ENCODE measurements at places on chromosomes 7 and 10.

GRCh38 chr10:60978287-60979115 lies 34.5 kb upstream of the RHOBTB1 start:
- DNase-seq: no peak

- peak; percentile 30 for DNase-seq
Measured at GRCh38 chr10:27741173-27742091, 4.2 kb downstream of the MKX start.

GRCh38 chr7:50265968-50266634 lies 38.4 kb upstream of the IKZF1 start:
- DNase-seq: peak; percentile 28

- DNase-seq: peak; percentile 58
Measured at GRCh38 chr10:72254813-72255568, 18.7 kb upstream of the DDIT4 start.

DNA sequence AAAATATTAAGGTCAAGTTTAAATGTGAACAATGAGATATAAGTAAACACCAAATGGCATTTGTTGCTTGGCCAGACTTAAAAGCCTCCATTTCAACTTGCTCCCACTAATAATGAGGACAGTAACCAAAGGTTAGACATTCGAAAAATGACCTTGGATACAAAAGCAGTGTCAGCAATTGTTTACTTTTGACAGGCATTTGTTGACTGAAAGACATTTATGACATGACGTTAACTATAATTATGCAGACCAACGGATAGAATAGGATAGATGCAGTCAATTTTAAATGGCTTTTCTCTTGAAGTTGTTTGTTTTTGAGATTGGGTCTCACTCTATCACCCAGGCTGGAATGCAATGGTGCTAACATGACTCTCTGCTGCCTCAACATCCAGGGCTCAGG lies 6.3 kb upstream of the WNT16 start:
- no peak for DNase-seq

GRCh38 chr10:71776481-71776925 lies 3.2 kb upstream of the VSIR start:
- no peak for DNase-seq

DNA sequence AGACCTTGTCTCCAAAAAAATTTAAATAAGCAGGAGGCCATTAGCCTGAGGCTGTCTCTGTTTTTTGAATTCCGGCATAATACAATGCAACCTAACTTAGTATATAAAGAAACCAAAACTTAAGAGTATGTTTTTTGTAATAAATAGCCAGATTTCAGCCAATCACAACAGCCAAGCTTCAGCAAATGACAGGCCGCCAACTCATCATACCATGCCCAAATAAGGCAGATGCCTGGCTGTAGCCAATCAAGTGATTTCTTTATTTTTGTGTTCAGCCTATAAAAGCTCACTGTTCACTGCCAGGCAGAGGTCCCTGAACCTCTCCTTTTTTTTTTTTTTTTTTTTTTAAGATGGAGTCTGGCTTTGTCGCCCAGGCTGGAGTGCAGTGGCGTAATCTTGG lies 12.7 kb upstream of the PURB start:
- DNase-seq: no peak

- no peak for DNase-seq
Measured at GRCh38 chr7:6071406-6071805, 40.2 kb downstream of the ANKRD61 start.

DNA sequence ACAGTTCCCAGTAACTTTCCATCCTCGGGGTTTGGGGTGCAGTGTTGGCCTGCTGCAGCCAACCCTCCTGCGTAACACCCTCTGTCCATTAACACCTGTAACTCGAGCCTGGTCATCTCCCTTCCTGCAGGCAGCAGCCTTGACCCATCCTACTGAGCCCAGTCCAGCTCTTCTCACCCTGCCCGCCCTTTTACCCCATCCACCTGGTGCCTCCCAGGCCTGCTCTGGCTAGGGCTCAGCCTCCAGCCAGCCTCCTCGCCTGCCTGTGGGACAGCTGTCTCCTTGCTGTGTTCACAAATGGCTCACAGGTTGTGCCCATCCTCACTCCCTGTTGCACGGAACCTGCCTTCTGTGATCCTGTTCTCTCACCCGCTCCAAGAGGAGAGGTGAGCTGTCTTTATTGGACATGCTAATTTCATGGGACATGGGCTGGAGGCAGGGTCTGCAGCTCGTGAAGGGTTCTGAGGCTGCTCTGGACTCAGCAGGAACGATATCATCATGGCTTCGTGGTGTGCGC lies 277.2 kb upstream of the TCERG1L start:
- no peak for DNase-seq

- no peak for DNase-seq
Measured at GRCh38 chr10:26508016-26508415, 69.9 kb downstream of the APBB1IP start.

- no peak for DNase-seq
Measured at GRCh38 chr10:14758994-14759664, 15.6 kb downstream of the FAM107B start.

DNA sequence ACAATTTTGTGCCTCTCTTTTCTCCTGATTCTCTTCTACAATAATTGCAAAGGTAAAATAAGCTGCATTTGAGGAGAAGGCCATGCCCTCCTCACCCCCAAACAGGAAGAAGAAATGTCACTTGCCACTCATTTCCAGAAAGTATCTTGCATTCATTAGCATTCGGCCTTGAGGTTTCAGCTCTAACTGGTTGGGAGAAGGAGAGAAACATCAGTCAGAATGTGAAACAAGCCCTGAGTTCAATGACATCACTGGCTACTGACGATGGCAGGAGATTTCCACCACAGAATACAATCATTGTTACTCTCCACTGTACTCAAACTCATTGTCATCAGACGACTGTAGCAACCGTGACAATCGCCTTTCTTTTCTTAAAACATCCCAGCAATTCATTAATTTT lies 72.8 kb downstream of the PRKCQ start:
- no peak for DNase-seq

- DNase-seq: no peak
Measured at GRCh38 chr10:14757986-14758385, 16.7 kb downstream of the FAM107B start.

DNA sequence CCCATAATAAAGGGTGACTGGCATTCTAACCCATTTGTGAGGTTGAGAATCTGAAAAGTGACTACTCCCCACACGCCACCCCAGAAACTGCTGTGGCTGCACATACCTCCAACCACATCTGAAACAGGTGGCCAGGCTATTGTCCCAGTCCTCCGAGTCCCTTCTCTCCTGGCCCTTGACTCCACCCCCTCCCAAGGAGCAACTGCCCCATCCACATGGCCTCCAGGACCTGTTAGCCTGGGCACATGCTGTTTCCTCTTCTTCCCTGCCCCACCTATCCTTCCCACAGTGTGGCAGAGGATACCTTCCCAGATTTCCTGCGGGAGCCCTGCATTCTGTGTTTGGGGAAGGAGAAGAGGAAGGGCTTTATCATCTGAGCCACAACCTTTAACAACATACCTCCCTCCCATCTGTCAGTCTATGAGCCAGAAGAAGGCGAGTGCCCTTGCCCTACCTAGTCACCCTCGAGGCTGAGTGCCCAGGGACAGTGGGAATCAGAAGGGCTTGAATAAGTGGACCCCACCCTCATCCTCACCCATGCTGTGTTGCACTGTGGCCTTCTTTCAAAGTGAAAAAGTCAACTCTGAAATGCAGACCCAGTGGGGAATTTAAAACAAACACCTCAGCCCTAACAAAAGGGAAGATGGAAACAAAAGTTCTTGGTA lies 11.9 kb downstream of the STEAP1B start:
- no peak for DNase-seq

- DNase-seq: no peak
Measured at GRCh38 chr7:146176860-146177259, 60.3 kb downstream of the CNTNAP2 start.

- DNase-seq: no peak
Measured at GRCh38 chr7:141946796-141947195, at the start of gene CLEC5A. CLEC5A (minus strand) TSS chr7:141946974; CDS start chr7:141946292, 682 bp downstream.

DNA sequence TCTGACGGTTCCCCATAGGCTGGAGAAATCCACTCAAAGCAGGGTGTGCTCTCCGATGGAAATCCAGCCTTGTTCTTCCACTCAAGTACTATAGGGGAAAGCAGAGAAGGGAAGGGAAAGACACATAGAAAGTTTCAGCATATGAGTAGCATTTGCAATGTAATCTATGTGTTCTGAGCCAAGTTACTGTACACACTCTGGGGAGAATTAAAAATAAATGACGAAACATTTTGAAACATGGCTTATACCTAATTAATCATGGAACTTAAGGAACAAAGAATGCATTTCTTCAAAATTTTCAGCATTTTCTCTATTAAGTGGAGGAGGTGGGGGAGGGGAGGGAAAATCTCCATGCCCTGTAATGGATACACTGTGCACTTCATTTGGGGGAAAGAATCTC lies 198.1 kb upstream of the HABP2 start:
- no peak for DNase-seq

DNA sequence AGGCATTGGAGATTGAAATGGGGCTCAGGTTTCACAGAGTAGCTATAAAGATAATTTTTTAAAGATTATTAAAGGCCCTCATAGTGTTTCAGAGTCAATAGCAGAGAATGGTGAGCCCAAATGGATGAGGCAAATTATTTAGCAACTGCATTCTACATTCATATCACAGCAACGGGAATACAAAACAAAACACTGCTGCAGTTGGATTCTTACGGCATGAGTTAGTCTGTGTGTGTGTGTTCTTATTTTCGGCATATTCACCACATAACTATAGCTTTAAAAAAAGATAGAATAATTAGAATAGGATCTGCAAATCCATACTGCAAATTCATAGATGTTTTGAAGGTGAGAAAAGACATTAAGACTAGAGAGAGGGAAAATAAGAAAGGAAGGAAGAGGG lies 66.0 kb downstream of the SUGCT start:
- DNase-seq: no peak

- no peak for DNase-seq
Measured at GRCh38 chr7:151802469-151802846, 74.5 kb downstream of the PRKAG2 start.

DNA sequence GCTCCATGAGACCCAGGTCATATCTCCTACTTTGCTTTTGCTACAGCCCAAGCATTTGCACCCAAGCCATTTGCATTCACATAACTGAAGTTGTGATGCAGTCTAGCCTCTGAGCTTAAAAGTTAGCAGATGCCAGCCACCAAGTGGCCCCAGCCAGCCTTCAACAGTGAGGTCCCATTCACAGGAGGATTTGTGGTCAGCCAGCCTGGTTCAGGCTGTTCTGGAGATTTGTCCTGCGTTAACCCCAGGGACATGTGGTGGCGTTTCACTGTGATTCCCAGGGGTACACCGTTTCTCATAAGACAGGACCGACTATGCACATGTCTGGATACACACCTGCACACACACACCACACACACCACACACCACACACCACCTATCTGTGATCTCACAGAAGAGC lies 51.2 kb downstream of the GPR26 start:
- DNase-seq: no peak

- no peak for DNase-seq
Measured at GRCh38 chr10:68598978-68599770, 39.0 kb downstream of the TET1 start.

GRCh38 chr7:55438757-55439525 lies 73.8 kb downstream of the LANCL2 start:
- no peak for DNase-seq

- DNase-seq: no peak
Measured at GRCh38 chr10:111338805-111339204, 262.0 kb downstream of the ADRA2A start.

DNA sequence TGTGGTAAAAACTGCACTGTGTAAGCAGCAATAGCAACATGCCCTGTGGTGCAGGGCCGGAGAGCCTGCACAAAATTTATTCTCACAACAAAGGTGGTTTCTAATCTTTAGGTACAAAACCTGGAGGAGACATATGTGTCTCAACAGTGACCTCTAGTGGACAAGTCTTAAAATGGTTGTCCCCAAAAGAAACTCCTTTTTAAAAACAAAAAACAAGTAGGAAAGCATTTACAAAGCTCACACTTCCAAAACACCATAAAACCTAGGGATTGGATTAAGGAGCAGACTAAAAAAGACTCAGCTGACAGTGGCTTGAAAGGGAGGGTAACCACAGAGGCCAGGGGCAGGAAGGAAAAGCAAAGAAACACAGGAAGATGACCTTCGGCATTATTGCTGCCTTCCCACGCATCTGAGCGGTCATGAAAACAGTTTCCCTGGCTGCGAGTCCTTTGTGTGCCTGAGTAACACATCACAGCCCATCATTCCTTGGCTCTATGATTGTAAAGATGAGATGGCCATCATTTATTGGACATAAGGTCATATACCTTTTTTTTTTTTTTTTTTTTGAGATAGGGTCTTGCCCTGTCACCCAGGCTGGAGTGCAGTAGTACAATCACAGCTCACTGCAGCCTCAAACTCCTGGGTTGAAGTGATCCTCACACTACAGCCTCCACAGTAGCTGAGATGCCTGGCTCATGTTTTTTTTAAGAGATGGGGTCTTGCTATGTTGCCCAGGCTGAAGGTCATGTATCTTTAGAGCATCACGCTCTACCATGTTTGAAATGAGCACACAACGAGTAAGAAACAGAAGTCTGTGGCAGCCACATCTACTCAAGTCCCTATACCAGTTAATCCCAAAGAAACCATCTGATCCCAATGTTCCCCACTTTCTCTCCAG lies 39.5 kb downstream of the RSU1 start:
- DNase-seq: no peak

DNA sequence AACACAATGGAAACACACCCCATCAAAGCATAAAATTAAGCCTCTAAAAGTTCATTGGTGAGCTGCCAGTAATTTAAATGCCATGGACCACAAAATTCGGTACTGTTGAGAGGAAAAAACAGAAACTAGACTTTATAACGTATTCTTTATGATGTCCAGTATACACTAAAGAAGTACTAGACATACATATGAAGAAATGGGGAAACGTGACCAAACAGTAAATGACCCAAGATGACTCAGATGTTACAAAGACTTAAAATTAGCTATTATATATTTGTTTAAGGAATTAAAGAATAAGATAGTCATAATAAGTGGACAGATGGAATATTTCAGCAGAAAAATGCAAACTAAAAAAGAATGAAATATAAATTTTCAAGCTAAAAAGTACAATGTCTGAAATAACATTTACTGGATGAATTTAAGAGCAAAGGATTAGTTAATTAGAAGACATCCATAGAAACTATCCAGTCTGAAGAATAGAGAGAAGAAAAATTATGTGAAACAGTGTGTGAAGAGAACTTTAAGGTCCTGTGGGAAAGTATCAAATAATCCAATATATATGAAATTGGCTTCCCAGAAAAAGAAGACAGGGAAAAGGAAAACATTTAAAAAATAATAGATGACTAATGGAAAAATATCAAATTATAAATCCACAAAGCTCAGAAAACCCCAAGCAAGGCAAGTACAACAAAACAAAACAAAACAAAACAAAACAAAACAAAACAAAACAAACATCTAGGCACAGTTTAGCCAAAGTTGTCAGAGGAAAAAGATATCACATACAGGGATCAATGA lies 69.4 kb downstream of the SAMD9 start:
- no peak for DNase-seq

DNA sequence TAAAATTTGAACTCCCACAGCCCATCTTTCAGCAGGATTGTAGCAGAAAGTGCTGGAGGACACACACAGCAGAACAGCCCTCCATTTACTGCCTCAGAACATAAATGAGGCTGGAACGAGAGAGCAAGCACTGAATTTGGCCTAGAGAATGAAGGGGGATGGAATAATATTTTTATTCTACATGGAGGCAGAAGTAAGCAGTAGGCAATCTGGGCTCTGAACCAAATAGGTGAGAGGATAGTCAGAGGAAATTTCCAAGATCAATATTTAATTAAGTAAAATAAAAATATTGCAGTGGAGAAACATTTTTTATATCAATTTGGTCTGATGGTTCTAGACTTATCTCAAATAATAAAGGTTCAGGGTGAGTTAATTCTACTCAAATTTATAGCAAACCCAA lies 29.2 kb upstream of the TSPAN13 start:
- no peak for DNase-seq

Measured in CD4-positive, alpha-beta T cell (primary cell).